Activated CD4-positive, alpha-beta T cell treated with anti-CD3 and anti-CD28 coated beads for 24 hours (primary cell): ENCODE measurements at places on chromosomes 13 and 19.

GRCh38 chr19:28332351-28332750, 880.6 kb downstream of the UQCRFS1 start:
- DNase-seq = no peak

DNA sequence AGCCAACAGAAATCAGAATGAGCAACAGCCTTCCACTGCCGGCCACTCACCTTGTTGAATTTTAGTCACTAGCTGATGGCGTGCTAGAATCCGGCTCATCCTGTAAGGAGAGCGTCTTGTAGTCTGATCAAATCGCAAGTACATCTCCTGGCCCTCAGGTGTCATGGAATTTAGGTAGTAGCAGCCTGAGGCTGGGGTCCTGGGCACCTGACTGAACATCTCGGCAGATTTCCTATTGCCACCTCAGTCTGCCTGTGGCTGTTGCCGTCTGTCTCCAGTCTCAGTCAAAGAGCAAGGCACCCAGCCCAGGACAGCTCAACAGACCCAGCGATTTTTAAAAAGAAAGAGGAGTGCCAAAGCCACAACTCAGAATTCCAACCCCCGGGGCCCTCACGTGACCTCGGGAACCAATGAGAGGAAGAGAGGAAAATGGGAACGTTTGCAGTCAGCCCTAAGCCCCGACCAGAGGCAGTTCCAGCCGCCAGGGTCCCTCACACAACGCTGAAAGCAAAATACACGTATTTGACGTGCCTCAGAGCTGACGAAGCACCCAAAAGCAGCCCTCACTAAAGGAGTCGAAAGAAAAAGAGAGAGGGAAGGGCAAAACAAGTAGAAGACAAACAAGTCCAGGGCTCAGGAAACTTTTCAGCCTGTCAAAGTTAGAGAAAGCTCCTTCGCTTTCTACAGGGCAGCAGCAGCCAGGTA, at the start of gene STARD13:
STARD13 (minus strand) TSS at position 336 of the 705 bp plus-strand sequence; CDS start at position 219, 117 bp downstream.
- DNase-seq = no peak

DNA sequence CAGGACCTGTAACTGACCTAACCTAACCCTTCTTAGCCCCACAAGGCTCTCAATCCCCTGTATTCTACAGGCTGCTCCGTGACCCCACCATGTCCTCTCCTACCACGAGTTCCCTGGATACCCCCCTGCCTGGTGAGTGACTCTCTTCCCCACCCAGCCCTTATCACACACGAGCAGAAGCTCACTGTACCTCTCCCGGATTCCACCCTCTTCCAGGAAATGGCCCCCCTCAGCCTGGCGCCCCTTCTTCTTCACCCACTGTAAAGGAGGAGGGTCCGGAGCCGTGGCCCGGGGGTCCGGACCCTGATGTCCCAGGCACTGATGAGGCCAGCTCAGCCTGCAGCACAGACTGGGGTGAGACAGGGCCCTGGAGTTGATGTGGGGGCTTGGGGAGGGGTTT, 1.3 kb downstream of the NR1H2 start:
- DNase-seq = no peak

- no peak for DNase-seq
These were observed 180.9 kb downstream of the DIAPH3 start for GRCh38 chr13:59982631-59983382.
